ENCODE measurements at places on chromosomes 2 and 18. TPM values are rescaled to one million over a fixed set of nuclear protein-coding genes. Genes with fewer than 3 reads are reported as not detected.

C1QL2 gene
- not detected for total RNA-seq

AQP4 gene
- total RNA-seq = 1.2 TPM

MERTK gene
- total RNA-seq = 13.7 TPM

EPB41L5 gene
- 54.1 TPM for total RNA-seq

FLACC1 gene
- total RNA-seq = 0.98 TPM

SYT4 gene
- total RNA-seq = not detected

UGT1A6 gene
- total RNA-seq = 195 TPM

CTAGE1 gene
- not detected for total RNA-seq

DNA sequence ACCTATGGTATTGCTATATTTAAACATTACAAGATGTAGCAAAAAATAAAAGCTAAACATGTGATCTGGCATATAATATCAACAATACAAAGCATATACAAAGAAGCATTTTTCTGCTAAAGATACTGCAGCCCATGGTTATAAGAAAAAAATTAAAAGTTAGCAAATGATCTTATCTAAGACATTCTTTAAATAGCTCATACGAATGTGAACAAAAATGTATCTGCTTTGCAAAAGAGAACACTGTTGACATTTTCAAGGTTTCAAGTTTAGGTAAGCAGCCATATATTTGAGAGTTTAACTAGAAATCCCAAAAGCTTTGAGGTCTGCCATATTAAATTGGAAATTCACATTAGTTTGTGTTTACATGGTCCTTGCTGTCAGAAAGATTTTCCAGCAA is 301.0 kb upstream of the SLC39A10 start:
- H3K27me3 ChIP-seq = no peaks in the 10 kb centered on the region
- no peaks in the 10 kb centered on the region for H3K4me1 ChIP-seq
- H3K27ac ChIP-seq = no peak overlapping the region
- H3K36me3 ChIP-seq = no peaks in the 10 kb centered on the region

DNA sequence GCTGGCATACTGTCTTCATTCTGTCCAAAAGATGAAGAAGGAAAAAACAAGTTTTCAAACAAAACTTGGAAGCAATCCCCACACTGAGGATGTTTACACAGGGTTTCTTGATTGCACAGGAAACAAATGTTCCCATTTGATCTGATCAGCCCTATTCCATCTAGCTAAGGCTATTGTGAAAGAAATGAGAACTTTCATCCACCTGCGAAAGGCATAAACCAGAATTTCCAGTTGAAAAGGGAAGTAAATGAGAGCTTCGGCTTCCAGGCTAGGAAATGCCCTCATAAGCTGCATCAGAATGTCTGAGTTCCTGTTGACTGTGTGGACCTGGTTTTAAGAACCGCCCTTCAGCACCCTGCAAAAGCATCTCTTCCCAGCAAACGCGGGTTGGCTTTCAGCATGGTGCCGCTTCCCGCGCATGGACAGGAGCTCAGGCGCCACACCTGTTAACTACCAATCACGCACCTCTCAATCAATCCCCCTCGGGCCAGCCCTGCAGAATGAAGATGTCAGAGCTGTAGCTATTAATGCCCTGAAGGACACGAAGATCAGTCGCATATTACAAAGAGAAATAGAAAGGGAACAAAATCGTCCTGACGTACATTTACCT is 850.4 kb downstream of the GALR1 start:
- H3K4me3 ChIP-seq = no peak overlapping the region
- H3K4me1 ChIP-seq = no peaks in the 10 kb centered on the region
- DNase-seq = no peak
- no peaks in the 10 kb centered on the region for H3K36me3 ChIP-seq
- H3K27ac ChIP-seq = no peak overlapping the region

- no peaks in the 10 kb centered on the region for H3K27me3 ChIP-seq
- H3K27ac ChIP-seq = no peak overlapping the region
- no peak overlapping the region for H3K4me3 ChIP-seq
- no peaks in the 10 kb centered on the region for H3K36me3 ChIP-seq
- no peak for DNase-seq
Measured at GRCh38 chr2:67752969-67753368, 309.8 kb downstream of the C1D start.

- H3K4me3 ChIP-seq = no peak overlapping the region
- no peak for DNase-seq
- no peaks in the 10 kb centered on the region for H3K27me3 ChIP-seq
- no peak overlapping the region for H3K27ac ChIP-seq
- H3K36me3 ChIP-seq = peaks cover 5% of the 10 kb centered on the region
Measured at GRCh38 chr2:190904640-190905261, 24.1 kb downstream of the GLS start.

GRCh38 chr2:231513746-231514224 is 16.5 kb downstream of the NMUR1 start:
- no peak for DNase-seq
- H3K36me3 ChIP-seq = no peaks in the 10 kb centered on the region
- H3K4me1 ChIP-seq = no peaks in the 10 kb centered on the region
- H3K27me3 ChIP-seq = no peaks in the 10 kb centered on the region
- H3K4me3 ChIP-seq = peak overlapping the region; percentile 63

DNA sequence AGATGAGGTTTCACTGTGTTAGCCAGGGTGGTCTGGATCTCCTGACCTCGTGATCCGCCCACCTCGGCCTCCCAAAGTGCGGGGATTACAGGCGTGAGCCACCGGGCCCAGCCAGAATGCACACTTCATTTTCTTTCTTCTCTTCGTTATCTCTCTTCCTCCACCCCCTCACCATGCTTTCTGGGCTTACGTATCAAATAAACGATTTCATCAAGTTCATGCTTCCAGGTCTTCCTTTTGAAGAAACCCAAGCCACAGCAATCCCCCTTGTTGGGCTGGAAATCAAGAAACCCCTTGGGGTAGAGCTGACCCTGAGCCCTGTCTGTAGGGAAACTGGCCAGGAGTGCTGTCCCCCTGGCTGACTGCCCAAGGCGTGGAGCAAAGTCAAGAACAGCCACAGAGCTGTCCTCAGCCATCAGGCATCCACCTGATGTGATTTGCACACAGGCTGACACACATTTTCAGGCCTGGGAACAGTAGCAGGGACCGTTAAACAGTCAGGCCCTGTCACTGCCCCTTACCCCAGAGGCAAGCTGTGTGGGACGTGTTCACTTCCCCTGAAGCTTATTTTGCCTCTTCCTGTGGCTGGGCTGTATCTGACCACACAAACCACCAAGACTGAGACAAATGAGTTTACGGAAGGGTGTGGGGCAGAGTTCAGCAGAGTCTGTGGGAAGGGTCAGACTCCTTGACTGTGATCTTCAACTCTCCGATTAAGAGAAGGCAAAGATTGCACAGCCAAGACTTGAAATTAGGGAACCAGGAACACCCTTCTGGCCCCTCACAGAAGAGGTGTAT is 15.1 kb upstream of the NMUR1 start:
- no peaks in the 10 kb centered on the region for H3K36me3 ChIP-seq
- H3K4me3 ChIP-seq = no peak overlapping the region
- peak overlapping the region; percentile 21 for H3K27ac ChIP-seq
- no peaks in the 10 kb centered on the region for H3K27me3 ChIP-seq
- no peaks in the 10 kb centered on the region for H3K4me1 ChIP-seq

GRCh38 chr18:49837889-49838288 is 24.6 kb upstream of the ACAA2 start:
- H3K4me1 ChIP-seq = no peaks in the 10 kb centered on the region
- H3K4me3 ChIP-seq = no peak overlapping the region
- peak; percentile 71 for DNase-seq
- peak overlapping the region; percentile 69 for H3K27ac ChIP-seq
- no peaks in the 10 kb centered on the region for H3K27me3 ChIP-seq
- no peaks in the 10 kb centered on the region for H3K36me3 ChIP-seq

DNA sequence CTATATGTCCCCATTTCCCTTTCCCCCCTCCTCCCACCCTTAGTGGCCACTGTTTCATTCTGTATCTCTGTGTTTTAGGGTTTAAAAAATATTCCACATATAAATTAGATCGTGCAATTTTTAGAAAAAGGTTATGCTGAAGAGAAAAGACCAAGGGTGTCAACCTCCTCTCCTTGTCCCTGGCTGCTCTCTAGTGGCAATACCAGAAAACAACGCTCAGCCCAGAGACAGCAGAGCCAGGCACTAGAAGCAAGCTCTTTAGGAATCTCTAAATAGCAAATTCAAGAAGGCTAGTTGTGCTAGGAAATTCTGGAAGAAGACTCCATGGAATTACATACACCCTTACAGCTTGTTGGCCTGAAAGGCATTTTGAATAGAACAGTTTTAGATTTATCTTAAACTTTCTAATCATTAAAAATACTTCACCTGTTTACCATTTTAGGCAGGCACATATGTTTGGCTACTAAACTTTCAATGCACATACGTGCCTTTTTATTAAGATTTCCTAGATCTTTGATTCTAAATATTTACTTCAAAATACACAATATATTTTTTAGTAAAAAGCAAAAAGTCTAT is 35.1 kb upstream of the RASGRP3 start:
- no peaks in the 10 kb centered on the region for H3K36me3 ChIP-seq
- no peaks in the 10 kb centered on the region for H3K27me3 ChIP-seq
- DNase-seq = no peak
- H3K4me1 ChIP-seq = no peaks in the 10 kb centered on the region
- no peak overlapping the region for H3K4me3 ChIP-seq

DNA sequence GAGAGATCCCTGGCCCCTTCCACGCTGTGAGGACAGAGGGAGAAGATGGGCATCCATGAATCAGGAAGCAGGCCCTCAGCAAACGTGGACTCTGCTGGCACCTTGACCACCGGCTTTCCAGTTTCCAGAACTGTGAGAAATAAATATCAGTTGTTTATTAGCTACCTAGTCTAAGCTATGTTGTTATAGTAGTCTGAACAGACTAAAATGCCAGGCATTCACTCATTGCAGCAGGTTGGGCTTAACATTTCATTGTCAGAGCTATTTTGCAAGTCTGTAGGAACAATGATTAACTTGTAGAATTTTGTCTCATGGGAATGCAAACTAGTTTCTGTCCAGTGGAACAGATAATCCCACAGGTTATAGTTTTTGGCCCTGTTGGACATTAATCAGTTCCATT is 24.8 kb upstream of the TBC1D8 start:
- no peak for DNase-seq
- H3K36me3 ChIP-seq = no peaks in the 10 kb centered on the region
- no peaks in the 10 kb centered on the region for H3K27me3 ChIP-seq
- peak overlapping the region; percentile 5 for H3K27ac ChIP-seq
- H3K4me1 ChIP-seq = no peaks in the 10 kb centered on the region
- H3K4me3 ChIP-seq = no peak overlapping the region

GRCh38 chr2:213021971-213022899 is 129.2 kb downstream of the IKZF2 start:
- no peaks in the 10 kb centered on the region for H3K27me3 ChIP-seq
- H3K36me3 ChIP-seq = no peaks in the 10 kb centered on the region
- H3K4me1 ChIP-seq = no peaks in the 10 kb centered on the region
- DNase-seq = no peak
- no peak overlapping the region for H3K27ac ChIP-seq
- no peak overlapping the region for H3K4me3 ChIP-seq

- no peak overlapping the region for H3K27ac ChIP-seq
- H3K4me1 ChIP-seq = no peaks in the 10 kb centered on the region
- H3K4me3 ChIP-seq = no peak overlapping the region
- no peak for DNase-seq
Measured at GRCh38 chr2:88638743-88639142, 11.5 kb upstream of the EIF2AK3 start.

- DNase-seq = no peak
- H3K27ac ChIP-seq = no peak overlapping the region
- H3K27me3 ChIP-seq = no peaks in the 10 kb centered on the region
- no peaks in the 10 kb centered on the region for H3K36me3 ChIP-seq
- H3K4me1 ChIP-seq = no peaks in the 10 kb centered on the region
- H3K4me3 ChIP-seq = no peak overlapping the region
Measured at GRCh38 chr2:206069417-206069816, 16.6 kb downstream of the INO80D start.

DNA sequence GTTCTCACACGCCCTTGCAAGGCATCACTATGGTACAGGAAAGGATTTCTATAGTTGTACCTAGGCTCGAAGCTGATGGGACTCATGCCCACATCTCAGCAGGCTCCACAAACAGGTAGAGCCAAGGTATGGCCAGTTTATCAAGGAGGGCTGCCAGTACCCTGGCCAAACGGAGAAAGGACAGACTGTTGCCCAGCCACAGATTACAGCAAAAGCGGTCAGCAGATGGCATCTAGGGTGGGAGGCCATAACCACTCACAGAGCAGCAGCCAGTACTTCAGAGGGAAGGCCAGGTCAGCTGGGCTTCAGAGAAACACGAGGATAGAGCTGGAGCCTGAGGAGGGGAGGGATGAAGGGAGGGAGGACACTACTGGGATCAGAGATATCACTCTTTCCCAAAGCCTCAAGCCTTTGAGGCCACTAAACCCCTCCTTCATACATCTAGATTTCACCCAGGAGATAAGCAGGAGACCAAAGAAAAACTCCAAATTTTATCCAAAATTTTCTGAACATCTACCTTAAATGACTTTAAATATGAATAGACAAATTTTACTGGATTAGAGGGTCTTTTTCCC is 904.2 kb upstream of the NXPH2 start:
- no peak overlapping the region for H3K27ac ChIP-seq
- H3K27me3 ChIP-seq = no peaks in the 10 kb centered on the region
- no peaks in the 10 kb centered on the region for H3K36me3 ChIP-seq

DNA sequence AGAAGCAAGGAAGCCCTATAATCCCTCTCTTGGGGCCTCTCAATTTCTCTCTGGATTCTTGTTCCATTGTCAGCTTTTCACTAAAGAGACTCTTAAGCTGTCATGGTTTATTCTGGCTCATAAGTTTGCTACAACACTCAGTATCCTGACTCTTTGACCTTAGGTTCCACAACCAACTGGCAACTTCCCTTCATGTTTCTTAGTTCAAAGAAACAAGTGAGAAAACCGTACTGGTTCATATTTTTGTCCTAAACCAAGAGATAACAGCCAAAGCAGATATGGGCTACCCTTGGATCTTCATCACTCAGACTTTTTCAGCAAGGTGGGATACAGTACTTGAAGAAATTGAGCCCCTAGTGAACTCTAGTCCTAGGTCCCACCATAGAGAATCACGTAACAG is 109.9 kb upstream of the CRIM1 start:
- H3K4me1 ChIP-seq = no peaks in the 10 kb centered on the region
- no peak for DNase-seq
- no peaks in the 10 kb centered on the region for H3K27me3 ChIP-seq
- no peak overlapping the region for H3K27ac ChIP-seq
- no peaks in the 10 kb centered on the region for H3K36me3 ChIP-seq

DNA sequence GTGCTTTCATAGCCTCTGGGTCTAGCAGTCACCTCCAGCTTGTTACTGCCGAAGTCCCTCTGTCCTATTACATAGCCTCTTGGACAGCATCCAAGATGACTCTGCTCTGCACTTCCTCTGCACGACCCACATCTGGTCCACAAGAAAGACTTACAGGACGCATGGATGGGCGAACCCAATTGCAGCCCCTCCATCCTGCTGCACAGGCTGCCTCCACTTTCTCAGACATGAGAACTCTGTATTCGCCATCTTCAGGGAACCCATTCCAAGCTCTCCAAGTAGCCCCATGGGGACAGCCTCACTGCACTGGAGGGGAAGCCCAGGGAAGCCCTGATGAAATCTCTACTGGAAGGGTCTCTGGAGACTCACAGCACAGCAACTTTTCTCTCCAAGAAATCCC is 172.1 kb downstream of the GFPT1 start:
- H3K36me3 ChIP-seq = no peaks in the 10 kb centered on the region
- H3K4me1 ChIP-seq = no peaks in the 10 kb centered on the region
- DNase-seq = no peak
- no peaks in the 10 kb centered on the region for H3K27me3 ChIP-seq
- H3K4me3 ChIP-seq = no peak overlapping the region
- no peak overlapping the region for H3K27ac ChIP-seq

Measured in right lobe of liver (tissue), 6 donors.